A549 treated with dexamethasone at 1 μM for 4 hours (cell line): ENCODE measurements at places on chromosomes 12 and 14. TPM values are rescaled to one million over a fixed set of nuclear protein-coding genes. Genes with fewer than 3 reads are reported as not detected.

PMCH gene
- not detected in 5 replicates for total RNA-seq

CIDEB gene
- total RNA-seq = 0.12 to 0.32 TPM (median 0.14 TPM) in 4 of 5 replicates, not detected in the other

RNASE7 gene
- total RNA-seq = not detected in 5 replicates

KRT78 gene
- 0.12 to 0.36 TPM (median 0.19 TPM) in 4 of 5 replicates, not detected in the other for total RNA-seq

RABGGTA gene
- total RNA-seq = 13.5 to 15.8 TPM (median 14.7 TPM) in 5 replicates

MMP17 gene
- total RNA-seq = 6.5 to 12.1 TPM (median 11.2 TPM) in 5 replicates
